Amniotic epithelial cell (primary cell): ENCODE measurements at places on chromosomes 5 and 9.
A peak's percentile ranks its signal among the peaks of the same experiment; 100 is the strongest.

DNA sequence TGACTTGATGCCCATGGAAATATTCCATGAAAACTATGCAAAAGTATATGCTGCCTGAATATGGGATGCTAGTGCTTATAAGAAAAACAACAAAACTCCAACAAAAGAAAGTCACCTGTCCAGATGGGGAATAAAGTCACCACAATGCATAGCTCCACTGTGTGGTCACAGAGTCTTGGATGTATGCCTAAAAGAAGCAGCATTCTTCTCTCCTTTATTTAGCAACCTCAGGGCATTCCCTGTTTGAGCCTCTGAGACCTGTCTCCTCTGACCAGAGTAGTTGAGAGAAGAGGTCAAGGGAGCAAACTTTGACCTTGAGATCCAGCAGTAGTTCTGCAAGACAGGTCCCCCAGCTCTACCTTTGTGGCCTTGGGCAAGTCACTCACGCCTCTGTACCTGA lies 287.5 kb downstream of the MED10 start:
- no peak for DNase-seq

DNA sequence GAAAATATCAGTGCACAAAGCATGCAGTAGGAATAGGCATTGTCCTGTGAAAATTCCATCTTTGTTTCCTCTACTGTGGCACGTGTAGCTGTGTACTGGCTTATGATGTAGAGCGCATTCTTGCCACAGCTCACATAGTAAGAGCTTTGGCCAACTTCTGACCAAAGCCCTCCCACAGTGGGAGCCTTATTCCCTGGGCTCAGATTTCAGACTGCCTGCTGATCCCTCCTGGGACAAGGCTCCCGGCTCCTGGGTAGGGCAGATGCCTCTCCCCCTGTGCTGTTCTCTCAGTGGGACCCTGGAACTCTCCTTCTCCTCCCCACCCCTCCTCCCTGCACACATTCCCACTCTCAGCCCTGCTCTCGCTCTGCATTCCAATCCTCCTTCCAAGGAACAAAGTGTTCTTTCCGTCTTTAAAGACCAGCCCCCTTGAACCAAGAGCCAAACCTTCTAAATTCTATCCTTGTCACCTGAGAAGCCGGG lies 17.5 kb downstream of the LCP2 start:
- DNase-seq, result no peak

DNA sequence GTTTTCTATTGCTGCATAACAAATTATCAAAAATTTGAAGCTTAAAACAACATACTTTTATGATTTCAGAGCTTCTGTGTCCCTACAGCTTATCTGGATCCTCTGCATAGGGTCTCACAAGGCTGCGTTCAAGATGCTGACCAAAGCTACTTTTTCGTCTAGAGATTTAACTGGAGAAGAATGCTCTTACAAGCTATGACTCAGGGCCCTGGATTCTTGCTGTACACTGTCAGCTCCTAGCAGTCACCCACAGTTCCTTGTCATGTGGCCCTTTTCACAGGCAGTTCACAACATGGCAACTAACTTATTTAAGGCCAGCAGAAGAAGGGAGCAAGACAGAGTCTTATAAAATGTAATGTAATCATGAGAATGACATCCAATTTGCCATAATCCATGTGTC lies 70.8 kb upstream of the FAM174A start:
- peak; percentile 22 for DNase-seq

DNA sequence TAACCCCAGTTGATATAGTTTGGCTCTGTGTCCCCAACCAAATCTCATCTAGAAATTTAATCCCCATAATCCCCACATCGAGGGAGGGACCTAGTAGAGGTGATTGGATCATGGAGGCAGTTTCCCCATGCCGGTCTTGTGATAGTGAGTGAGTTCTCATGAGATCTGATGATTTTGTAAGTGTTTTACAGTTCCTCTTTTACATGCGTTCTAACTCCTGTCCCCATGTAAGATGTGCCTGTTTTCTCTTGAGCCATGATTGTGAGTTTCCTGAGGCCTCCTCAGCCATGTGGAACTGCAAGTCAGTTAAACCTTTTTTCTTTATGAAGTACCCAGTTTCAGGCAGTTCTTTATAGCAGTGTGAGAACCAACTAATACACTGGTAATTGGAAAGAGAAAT lies 73.6 kb downstream of the CDH12 start:
- DNase-seq, result no peak

DNA sequence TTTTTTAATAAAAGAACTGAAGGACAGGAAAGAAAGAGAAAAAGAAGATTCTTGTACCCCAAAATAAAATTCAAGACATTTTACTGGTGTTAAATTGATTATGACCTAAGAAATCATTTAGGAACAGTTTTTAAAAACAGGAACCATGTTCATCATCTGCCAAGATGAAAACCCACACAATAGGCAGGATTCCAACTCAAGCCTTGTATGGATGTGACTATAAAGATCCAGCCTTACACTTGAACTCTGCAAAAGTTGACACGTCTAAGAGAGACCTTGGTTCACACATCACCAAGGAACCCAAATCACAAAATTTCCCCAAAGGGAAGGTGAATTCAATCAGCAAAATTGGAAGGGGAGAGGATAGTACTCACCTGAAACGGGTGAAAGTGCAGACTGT lies 82.6 kb downstream of the SMIM23 start:
- DNase-seq, result no peak

DNA sequence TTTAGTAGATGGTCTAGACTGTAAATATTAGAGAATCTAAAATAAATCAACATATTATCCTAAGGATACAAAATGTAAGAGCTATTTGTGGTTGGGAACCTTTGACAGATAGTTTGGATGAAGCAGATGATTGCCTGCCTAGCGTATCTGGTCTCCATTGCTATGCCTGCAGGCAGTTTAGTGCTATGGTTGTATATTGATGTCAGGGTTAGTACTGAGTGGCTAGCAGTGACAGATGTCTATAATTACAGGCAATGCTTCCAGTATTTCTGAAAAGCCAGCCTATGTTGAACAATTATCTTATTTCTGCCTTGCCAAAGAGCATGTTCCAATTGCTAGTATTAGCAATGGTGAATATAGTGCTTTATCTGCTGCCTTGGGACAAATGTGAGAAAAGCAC lies 151.3 kb upstream of the TLX3 start:
- no peak for DNase-seq

- DNase-seq, result no peak
These were observed 14.6 kb downstream of the PDCD6 start for GRCh38 chr5:285991-286557.

- no peak for DNase-seq
These were observed 17.1 kb downstream of the IL12B start for GRCh38 chr5:159313197-159313596.
